Globus pallidus (tissue), 1 donor: ENCODE measurements at places on chromosomes 6 and 20.

- no peak for DNase-seq
Observed at GRCh38 chr20:13226367-13226766, 5.3 kb downstream of the ISM1 start.

- no peak for DNase-seq
Observed at GRCh38 chr6:111471533-111471932, 11.5 kb downstream of the REV3L start.

DNA sequence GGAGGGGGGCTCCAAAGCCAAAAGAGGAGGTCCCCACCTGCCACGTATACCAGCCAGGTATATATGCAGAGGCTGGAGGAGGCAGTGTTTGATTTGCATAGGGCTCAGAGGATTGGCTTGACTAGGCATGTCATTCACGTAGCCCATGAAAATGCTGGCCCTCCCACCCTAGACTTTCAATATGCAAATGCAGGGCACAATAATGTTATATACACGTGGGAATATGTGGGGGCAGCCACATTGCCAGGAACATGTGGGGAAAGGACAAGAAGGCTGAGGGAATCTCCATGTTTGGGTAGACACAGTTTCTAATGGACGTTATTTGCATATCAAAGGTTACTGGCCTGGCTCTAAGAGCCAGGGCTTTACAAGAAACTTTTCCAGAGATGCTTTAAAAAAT lies 301.8 kb downstream of the FARS2 start:
- no peak for DNase-seq

DNA sequence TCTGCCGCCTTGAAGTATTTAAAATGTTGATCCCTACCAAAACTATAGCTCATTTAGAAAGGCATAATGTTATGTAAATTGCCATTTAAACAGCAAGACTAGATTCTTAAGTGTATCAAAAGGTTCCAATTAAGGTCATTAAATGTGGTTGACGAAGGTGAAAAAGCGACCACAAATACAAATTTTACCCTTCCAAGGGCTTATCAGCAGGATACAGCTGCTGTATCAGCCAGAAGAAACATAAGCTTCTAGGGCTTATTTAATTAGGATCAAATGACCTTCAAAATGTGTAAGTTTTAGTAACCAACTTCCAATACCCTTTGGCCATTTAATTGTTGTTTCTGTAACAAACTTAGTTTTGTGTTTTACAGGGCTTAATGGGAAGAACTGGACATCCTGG lies 139.9 kb downstream of the COL9A1 start:
- no peak for DNase-seq

GRCh38 chr6:97813889-97814567 lies 531.0 kb upstream of the MMS22L start:
- DNase-seq = no peak

DNA sequence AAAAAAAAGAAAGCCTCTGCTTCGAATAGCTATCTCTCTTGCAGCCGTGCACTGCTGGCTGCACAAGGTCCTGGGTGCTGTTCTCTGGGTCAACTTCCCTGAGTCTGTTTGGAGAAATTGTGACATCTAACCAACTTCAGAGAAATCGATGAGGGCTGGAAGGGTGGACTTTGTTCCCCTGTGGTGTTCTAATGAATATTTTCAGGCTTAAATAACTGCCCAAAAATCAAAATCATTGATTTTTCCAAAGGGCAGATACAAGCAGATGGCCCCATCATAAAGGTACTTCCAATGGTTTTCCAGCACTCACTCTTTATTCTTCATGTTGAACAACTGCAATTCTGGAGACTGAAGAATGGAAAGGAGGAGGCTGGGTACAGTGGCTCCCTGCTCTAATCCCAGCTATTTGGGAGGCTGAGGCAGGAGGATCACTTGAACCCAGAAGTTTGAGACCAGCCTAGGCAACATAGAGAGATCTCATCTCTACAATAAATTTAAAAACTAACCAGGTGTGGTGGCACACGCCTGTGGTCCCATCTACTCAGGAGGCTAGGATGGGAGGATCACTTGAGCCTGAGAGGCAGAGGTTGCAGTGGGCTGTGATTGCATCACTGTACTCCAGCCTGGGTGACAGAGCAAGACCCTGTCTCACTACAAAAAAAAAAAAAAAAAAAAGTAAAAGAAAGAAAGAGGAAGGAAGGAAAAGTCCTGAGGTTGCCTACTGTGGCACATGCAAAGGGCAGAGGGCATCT lies 59.1 kb downstream of the FOXA2 start:
- no peak for DNase-seq

DNA sequence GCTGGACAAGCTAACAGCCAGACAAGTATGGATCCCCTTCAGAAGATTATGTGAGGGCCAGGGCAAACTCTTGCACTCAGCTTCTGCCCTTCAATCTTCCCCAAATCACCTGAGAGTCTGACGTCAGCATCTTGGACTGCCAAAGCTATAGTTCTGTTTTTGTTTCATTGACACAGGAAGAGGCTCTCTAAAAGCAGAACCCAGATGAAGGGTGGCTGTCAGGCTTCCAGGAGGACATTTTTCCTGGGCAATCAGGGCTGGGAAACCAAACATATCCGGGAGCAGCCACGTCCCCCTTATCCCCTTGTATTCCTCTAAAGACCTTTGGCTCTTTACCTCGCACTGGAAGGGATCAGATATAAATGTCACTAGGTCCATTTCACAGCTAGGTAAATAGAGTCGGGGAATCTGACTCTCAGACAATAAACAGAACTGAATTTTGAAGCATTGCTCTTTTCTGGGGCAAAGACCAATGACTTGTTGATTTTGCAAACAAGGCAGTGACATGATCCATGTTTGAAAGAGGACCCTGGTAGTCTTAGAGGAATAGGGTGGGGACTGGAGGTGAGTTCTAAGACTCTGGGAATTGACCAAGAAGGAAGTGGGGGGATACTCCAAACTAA lies 13.3 kb downstream of the MAFB start:
- no peak for DNase-seq

- DNase-seq = no peak
Observed at GRCh38 chr6:69832558-69832957, 33.8 kb upstream of the COL19A1 start.

- DNase-seq = no peak
Observed at GRCh38 chr6:57435475-57436160, 118.2 kb downstream of the PRIM2 start.

DNA sequence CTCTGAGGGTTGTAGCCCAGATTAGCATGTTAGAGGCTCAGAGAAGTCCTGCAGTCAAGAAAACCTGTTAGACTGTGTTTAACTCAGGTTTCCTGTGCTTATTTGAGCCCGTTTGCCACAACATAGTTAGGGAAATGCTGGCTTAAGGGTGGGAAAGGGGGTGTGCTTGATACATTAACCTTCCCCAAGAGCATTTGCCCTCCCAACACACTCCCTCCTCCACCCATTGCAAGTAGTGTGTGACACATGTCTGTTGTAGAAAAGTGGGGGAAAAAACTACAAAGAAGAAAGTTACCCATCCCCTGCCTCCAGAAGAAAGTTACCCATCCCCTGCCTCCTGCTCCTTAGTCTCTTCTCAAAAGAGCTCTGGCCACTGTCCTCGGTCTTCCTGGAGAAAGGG lies 36.8 kb upstream of the MRPS18A start:
- DNase-seq = no peak

GRCh38 chr6:157221049-157221816 lies 102.1 kb downstream of the TMEM242 start:
- peak; percentile 52 for DNase-seq

GRCh38 chr6:105488516-105489215 lies 85.8 kb upstream of the PREP start:
- no peak for DNase-seq

DNA sequence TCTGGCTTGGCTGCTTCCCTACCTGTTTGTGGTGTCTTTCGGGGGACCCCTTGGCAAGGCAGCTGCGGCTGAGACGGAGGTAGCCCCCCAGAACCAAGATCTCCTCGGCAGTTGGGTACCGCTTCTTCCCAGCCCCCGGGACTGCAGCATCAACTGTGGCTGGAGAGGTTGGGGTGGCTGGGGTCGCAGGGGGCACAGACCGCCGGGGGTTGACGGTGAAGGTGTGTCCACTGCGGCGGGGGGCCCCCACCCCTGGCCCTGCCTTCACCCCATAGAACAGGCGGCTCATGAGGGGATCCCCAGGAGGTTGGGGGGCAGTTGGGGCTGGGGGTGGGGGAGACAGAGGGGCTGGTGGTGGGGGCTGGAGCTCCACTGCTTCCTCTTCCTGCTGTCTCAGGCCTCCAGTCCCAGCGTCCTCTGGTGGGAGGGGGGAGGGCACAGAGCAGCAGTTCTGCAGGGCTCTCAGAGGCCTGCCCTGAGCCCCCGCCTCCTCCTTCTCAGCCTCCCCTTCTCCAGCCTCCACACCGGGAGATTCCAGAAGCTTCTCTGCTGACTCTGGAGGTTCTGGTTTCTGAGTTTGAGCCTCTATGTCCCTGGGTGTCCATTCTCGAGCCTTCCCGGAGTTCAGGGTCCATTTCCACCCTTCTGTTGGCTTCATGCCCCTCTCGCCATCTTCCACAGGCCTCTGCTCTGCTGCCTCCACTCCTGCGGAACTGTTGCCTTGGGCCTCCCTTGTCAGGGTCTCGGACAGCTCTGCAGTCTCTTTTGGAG lies 1.9 kb downstream of the PPP1R18 start:
- no peak for DNase-seq

DNA sequence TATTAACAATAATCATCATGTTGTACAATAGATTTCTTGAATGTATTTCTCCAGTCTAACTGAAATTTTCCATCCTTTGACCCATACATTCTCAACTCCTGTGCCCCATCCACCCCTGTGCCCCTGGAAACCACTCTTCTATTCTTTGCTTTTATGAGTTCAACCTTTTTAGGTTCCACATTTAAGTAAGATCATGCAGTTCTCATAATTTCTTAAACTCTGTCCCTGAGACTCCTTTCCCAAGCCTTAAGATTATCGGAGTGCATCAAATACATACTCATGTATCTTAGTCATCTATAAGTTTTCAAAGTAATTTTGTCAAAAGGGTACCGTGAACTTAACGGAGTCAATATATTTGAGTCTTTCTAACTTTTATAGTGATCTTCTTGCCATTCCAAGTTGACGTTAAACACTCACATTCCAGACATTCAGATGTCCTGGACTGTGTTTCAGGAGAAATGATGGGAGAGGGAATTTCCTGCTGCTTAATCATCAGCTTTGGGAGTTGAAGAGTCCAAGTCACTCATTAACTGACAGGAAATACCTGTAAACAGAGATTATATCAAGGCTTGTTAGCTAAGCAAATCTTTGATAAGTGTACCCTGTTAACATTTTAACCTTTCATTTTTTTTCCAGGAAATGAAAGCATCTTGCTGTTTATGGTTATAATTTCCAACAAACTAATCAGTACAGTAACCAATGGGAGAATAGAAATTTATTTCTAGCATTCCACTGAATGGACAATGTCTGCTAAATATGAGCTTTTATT lies 73.3 kb downstream of the ADGRG6 start:
- DNase-seq = no peak

GRCh38 chr6:153312634-153313033 lies 181.6 kb upstream of the RGS17 start:
- DNase-seq = peak; percentile 5

DNA sequence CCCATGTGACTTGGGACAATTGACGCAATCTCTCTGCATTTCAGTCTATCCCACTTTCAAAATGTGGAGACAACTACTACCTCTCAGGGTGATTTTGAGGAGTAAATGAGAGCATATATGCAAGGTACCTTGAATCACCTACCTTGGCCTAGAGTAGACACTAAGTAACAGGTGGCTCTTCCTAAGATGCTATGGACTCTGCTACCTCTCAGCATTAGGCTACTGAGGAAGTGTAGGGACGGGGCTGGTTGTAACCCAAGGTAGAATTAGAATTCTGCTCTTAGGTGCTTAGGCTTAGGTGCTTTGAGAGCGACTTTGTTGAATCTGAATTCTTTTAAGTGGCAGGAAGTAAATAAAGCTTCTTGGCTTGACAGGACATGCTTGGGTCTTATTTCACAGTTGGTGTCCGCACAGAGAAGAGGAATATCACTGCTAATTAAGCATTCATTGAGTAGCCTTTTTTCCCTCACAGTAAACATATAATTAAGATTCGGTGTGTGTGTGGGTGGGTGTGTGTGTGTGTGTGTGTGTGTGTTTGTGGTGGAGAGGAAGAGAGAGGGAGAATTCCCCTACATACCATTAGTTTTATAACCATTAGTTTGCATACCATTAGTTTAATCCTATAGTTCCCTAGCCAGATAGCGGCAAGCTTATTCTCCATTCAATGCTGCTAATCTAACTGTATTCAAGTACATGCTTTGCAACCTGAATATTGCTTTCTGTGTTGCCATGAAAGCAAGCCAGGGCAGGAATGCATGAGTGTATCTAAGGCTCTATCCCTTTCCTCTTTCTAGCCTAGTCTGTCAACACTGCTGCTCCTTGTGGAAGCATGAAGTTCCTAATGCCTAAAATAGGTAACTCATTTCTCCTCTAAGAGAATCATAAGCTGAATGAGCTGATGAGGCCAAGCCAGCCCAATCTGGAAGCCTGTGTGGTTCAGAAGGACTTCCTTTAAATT lies 112.5 kb downstream of the IPCEF1 start:
- no peak for DNase-seq

GRCh38 chr6:111870051-111870741 lies 3.1 kb downstream of the FYN start:
- no peak for DNase-seq

DNA sequence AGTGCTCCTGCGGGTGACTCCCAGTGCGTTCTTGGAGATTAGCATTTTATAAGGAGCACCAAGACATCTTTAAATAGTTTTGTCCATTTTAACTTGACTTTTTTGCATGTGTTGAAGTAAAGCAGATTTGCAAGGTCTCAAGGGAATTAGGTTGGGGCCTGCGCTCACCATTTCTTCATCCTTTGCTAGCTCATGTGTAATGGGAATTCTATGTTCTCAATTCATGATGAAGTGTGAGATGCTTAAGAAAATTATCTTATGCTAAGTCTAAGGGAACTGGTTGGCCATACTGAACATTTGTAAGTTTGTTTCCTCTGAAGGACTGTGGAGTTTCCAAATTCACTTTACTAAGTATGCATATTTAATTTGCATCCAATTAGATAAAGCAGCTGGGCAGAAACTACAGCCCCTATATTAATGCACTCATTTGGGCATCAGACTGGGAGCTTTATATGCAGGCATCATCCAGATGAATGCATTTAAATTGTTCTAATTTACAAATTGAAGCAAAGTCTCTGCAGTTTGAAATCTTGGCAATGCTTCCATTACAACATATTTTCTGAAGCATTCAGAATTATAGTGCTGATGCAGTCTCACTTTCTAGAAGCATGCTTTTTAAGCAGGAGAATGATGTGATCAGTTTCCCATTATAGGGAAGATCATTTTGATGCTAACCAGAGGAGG lies 108.3 kb upstream of the AKAP12 start:
- no peak for DNase-seq

GRCh38 chr6:158481690-158482473 lies 78.0 kb upstream of the TMEM181 start:
- no peak for DNase-seq

GRCh38 chr6:11196511-11197174 lies 35.8 kb downstream of the NEDD9 start:
- no peak for DNase-seq
